NCI-H1436 (cell line): ENCODE measurements at places on chromosomes 13 and 19.

- DNase-seq: no peak
Observed at GRCh38 chr19:48446579-48446978, 796 bp downstream of the GRWD1 start.

DNA sequence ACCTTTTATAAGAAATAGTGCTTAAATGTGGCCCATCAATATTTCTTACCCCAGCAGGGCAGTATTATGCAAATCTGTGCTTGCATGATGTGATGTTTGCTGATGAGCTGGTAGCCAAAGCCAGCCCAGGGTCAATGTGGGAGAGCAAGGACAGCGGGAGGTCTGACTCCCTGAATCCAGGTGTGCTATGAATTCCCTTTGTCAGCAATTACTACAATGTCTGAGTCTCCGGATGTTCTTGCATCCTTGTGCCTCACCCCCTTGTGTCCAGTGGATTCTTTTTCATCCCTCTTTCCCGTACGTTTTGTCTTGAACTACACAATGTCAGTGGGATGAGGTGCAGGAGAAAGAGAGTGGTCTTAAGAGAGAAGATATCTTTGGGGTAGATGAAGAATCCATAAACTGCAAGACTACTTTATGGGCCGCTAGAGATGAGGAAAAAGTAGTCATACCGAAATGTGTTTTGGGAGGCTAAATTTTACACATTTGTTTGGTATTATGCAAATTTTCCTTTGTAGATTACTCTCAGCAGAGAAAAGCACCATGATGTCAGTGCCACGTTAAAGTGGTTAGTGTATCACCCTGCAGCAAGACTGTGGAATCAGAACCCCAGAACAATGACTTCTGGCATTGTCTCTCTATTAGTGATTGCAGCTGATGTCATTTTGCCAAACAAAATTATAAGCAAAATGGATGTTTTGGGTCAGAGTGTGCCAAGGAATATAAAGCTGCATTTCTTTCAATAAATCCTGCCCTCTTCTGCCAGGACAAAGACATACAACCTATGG lies 53.5 kb upstream of the TSHZ3 start:
- DNase-seq: no peak

DNA sequence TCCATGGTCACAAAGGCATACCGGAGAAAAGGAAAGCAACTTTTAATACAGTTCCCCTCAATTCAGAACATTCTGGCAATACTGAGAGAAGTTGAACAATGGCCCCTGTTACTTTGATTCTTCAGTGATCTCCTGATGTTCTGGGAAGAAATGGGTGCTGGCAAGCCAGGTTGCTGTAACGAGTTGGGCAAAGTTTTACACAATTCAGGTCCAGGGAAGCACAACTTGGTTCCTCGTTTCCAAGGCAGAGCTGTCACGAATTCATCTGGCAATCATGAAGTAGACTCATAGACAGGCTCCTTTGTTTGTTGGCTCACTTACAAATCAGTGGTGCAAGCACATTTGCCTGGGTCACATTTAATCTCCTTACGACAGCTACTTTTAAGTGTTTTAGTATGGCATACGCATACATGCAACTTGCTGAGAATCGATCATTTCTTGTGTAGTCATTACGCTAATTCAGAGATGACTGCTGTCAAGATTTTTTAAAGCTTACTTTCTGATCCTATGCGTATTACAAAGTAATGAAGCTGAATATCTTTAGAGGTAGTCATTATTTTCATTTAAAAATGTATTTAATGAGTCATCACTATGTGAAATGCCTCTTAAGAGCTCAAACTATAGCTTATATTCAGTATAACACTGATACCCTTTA lies 174.7 kb downstream of the GPC5 start:
- DNase-seq: no peak

GRCh38 chr13:98144801-98145350 lies 2.0 kb downstream of the FARP1 start:
- no peak for DNase-seq

DNA sequence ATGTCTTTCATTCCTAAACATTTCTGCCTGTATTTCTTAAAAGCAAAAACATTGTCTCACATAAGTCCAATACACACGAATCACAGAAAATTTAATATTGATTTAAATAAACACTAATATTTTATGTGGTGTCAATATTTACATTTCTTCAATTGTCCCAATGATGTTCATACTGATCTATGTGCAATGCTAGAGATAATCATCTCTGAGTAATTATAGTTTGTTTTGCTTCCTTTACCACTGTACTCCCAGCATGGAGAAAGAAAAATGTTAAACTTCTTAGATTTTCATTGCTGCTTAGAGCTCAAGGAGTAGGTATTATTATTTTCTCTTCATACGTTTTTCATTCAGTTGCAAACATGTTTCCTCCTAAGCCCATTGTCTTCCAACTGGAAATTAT lies 434.2 kb upstream of the PRR20A start:
- no peak for DNase-seq

DNA sequence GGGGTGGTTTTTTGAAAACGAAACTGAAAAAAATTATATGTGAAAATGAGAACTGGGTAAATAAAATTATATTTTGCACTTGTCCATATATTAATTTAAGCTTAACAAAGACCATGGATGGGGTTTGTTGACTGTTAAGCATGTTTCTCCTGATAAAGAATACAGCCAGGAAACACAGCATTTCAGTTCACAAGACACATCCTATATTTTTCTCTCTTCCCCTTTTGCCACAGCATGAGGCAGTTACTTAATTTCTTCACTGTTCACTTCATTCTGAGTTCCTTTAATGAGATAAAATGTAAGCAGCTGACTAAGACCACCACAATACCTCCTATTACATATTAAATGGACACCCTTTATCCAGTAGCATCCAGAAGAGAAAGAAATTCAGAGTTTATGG lies 64.0 kb downstream of the RXFP2 start:
- DNase-seq: no peak

- no peak for DNase-seq
Observed at GRCh38 chr19:55382013-55382412, 2.1 kb downstream of the TMEM238 start.

DNA sequence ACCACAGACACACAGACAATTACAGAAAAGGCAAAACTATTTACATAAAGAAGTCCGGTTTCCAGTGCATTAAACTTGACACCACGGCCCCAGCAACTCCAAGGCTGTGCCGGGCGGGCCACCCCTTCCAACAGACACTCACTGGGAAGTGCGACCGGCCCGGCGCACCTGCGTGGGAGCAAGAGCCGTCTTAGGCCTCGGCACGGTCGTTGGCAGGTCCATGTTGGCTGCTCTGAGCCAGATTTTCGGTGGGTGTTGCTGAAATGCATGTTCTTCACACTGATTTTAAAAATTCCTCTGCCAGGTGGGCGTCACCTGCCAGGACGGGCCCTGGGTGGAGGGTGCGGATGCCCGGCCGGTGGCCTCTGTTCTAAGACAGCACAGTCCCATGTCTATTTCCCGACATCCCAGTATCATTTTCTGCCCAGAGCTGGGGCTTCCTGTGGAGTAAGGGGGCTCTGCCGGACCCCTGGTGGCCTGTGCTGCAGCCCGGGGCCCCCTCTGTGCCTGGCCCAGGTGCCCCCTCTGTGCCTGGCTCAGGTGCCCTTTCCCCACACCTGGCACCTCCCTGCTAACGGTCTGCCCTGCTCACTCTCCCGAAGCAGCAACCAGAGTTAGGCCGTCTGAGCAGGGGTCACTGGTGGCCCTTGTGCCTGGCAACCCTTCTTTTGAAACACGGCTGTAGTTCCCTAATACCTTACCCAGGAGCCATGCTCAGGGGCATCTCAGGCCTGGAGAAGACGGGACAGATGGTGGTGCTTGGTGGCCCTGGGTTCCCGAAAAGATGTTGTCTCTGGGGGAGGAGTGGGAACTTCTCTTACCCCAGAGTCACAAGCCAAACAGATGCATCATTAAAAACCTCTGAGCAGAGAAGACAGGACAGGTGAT lies 9.2 kb downstream of the TMEM255B start:
- no peak for DNase-seq

DNA sequence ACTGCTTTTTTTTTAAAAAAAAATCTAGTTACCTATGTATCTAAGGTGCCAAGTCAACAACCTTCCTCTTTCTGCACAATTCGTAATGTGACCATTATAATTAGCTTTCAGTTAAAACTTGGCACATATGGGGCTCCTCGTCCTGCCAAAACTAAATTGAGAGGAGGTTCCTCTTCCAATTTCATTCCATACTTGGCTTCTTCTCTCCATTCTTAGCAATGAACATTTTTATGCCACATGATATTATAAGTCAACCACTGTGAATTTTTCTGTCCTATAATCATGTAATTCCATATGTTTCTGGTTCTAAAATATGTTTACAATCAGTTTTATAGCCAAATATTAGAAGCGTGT lies 177.0 kb downstream of the DCLK1 start:
- DNase-seq: no peak

- DNase-seq: no peak
Observed at GRCh38 chr13:36082396-36082795, 48.8 kb downstream of the DCLK1 start.

DNA sequence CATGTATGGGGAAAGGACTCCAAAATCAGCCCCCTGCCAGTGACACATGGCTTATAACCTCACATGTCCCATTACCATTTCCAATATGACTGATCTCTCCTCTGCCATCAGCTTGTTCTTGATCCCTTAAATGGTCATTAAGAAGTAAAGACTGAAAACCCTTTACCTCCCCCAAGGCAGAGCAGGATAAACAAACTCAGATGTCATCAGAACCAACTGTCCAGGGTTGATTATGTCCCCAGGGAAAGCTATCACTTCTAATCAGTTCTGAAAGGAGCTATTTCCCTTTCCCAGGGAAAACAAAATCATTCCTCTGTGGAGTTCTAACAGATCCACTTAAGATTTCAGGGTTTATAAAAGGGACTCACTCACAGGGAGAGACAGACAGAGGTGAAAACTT lies 350.9 kb downstream of the SUCLA2 start:
- no peak for DNase-seq

GRCh38 chr13:98236197-98236596 lies 59.1 kb upstream of the RNF113B start:
- DNase-seq: no peak

DNA sequence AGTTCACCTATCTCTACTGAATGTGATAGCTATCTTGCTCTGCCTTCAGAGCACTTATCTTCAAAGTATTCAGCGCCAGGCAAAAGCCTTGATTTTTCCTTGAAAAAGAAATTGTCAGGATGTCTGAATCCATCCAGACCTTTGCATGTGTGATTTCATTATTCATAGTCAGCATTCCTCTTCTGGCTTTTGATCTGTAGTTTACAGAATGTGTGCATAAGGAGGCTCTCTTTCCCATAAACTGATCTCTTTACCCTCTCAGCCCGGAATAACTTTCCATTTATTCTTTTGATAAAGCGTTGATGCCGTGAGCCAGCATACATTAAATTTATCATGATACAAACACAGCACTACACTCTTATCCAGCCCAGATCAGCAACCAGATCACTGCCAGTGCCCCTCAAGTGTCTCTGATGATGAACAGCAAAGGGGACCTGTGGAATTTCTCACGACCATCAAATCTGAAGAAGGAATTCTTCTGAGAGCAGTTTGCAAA lies 130.8 kb downstream of the DNAJC15 start:
- no peak for DNase-seq

GRCh38 chr19:6498294-6499036 lies 3.6 kb downstream of the TUBB4A start:
- no peak for DNase-seq

GRCh38 chr13:20057963-20058362 lies 99.4 kb downstream of the ZMYM2 start:
- no peak for DNase-seq

DNA sequence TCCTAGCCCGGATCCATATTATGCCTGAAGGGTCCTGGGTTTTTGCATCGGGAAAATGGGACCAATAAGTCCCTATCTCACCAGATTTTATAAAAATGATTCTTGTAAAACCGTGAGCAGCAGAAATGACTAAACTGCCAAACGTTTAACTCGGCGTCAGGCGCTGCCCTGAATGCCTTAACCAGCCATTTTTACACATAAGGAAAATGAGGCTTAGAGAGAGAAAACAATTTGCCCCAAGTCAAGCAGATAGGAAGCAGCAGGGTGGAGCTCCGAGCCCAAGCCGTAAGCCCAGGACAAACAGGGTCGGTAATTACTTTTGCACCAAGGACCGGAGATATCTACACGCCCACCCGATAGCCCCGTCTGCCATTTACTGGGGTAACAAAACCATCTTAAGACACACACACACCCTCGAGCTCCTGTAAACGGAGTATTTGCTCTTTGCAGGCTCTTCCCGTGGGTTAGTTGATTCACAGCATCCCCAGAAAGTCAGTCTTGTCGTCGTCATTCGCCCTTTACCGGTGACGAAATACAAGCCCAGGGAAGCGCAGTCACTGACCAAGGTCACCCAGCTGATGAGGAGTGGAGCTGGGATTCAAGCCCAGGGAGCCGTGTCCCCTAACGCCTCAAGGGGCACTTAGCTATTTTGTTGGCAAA lies 16.0 kb upstream of the MRI1 start:
- DNase-seq: no peak

- DNase-seq: no peak
Observed at GRCh38 chr19:49427855-49428546, 2.8 kb downstream of the GFY start.

DNA sequence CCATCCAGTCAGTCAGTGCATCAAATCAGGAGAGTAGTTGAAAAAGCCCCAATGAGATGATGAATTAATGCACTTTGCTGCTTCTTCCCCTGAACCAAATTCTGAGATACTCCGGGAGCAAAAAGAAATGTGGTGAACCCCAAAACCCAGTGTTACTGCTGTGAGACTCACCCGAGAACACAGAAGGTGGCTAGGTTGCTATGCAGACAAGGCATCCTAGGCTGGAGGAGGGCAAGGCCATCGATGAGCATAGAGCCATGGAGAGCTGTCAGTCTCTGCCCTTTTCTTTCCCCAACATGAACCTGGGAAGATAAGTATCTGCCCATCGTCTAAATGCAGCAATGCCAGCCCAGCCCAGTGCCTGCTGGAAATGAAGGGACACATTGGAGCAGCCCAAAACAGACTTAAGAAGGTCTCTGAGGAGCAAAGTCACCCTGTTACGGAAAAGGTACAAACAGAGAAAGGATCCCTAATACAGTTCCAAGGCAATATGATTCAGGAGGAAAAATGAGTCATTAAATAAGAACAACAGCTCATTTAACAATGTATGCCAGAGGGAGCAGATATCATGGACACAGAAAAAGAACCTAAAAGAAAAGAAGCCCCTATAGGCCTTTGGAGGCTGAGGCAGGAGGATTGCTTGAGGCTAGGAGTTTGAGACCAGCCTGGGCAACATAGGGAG lies 272.0 kb downstream of the FOXO1 start:
- no peak for DNase-seq

- no peak for DNase-seq
Observed at GRCh38 chr13:64855506-64855905, 2374.6 kb downstream of the PCDH9 start.

DNA sequence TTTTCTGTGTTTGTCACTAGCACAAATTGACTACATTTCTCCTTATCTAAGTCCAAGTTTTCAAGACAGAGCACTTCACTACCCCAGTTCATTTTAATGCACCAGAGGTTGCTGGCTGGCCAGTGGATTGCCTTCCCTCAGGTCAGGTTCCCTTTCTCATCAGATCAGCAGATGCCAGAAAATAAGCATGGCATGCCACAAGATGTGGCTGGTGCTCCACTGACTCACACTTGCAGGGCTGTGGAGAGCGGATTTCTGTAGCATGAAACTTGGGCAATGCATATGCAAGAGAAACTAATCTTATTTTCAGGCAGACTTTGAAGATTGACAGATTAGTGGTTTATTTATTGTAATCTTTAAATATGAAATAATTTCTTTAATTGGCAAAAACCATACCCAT lies 79.5 kb downstream of the RUBCNL start:
- DNase-seq: no peak
